ENCODE measurements at places on chromosomes 3 and 15. TPM values are rescaled to one million over a fixed set of nuclear protein-coding genes. Genes with fewer than 3 reads are reported as not detected.
A peak's percentile ranks its signal among the peaks of the same experiment; 100 is the strongest.

- no peak for DNase-seq
Observed at GRCh38 chr3:175029828-175030227, 170.7 kb downstream of the NAALADL2 start.

DNA sequence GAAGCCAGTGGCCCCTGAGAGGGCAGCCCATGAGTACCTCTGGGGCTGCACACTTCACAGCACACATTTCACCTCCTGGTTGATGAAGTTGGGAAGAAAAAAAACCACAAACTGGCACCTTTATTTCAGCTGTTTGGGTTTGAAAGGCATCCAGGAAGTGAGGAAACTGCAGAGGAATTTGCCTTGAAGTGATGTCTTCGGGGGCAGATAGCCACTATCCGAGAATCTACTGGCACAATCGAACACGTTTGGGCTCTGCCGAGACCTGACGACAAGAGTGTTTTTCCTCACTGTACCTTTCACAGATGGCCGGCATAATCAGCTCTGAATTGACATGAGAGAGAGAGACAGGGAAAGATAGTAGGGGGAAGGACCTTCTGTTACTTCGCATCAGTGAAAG, 59.7 kb downstream of the LRIG1 start:
- DNase-seq, result no peak

DNA sequence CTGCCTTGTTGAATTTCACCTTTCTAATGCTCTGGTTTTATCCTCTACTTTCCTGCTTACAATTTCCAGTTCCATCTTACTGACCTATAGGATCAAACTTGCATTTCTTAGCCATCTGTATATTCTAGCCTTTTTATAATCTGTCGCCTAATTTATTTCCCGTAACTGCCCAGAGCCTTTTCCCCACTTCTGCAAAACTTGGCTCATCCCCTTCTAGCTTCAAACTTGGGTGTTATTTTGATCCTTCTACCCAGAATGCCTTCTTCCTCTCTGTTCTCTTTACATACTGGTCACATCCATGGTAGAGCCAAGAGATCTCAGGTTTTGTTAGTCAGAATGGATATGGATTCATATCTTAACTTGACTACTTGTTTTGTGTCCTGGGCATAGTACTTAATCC, 2.6 kb downstream of the SACM1L start:
- DNase-seq, result no peak

Gene ZWILCH
- 6.4 TPM for total RNA-seq

DNA sequence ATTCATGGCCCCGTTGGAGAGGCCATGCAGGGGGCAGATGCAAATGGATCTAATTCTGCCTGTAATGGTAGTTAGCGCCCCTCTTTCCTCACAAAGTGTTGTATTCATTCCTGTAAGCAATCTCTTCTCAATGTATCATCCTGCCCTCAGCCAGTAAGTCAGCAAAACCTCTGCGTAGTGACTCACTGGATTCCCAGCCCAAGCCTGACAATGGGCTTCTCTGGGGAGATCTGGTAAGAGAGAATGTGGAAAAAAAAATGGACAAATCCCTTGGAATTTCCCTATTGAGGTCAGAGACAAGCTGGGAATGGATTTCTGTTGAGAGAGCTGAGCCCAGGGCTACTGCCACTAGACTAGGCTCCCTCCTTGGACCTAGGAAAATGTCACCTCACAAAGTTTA, 25.4 kb downstream of the ADPGK start:
- no peak for DNase-seq

Gene CISH
- total RNA-seq, result 8.6 TPM

DNA sequence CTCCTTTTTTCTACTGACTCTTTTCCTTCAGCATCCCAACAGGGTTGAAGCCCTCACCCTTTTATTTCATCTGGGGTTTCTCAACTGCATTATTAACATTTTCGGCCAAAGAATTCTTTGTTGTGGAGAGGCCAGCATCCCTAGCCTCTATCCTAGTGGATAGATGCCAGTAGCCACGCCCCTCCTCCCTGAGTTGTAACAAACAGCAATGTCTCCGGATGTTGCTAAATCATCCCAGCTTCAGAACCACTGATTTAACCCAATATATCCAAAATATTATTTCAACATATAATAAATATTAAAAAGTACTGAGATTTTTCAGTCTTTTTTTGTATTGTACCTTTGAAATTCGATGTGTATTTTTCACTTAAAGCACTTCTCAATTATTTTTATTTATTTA, 2.0 kb upstream of the RNF111 start:
- no peak for DNase-seq

GRCh38 chr3:96813820-96814650, at the start of gene EPHA6:
Gene EPHA6 (plus strand): TSS chr3:96814594.
- peak; percentile 80 for DNase-seq

Measured in posterior vena cava (tissue), 2 donors.